Activated CD4-positive, CD25-positive, alpha-beta regulatory T cell treated with anti-CD3 and anti-CD28 coated beads, Interleukin-2, amount 50 U/mL, for 72 hours (primary cell): ENCODE measurements at places on chromosomes 6 and 20.

DNA sequence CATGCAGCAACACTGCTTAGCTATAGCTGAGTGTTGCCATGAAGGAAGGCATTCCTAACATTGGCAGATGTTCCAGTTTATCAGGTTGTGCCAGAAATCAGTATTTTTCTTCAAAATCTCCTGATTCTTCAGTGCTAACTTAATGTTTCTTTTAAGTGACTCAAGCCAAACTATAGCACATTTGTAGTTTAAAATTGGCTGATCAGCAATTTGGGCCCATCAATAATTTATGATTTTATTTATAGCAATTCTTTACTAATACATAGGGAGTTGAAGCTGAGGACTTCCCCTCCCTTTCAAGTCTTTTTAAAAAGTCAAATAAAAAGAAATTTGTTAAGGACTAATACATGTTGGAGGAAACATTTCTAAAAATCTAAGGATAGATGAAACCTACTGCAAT, 383.8 kb upstream of the KHDRBS2 start:
- no peak for DNase-seq

- DNase-seq, result peak; percentile 51
Measured at GRCh38 chr20:21808863-21809664, 103.6 kb downstream of the PAX1 start.

DNA sequence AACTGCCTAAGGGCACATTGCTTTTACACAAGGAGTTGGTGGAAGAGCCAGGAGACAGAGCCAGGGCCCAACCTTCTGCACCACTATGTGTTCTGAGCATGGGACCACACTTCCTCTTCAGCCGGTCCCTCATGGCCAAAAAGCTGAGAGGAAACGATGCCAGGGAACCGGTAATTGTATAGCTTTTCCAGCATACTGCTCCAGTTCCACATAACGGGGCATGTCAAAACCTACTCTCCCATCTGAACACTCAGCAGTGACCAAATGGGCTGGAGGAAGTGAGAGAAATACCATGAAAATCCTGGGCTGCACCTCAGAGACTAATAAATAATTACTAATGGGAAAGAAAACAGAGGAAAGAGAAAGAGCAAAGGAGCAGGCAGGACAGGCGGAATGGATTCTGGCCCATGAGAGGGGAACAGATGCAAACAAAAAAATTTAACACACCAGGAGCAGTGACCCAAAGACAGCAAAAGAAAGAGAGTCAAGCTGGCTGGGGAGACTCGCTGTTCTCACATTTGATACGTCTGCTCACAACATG, 52.0 kb upstream of the BMP2 start:
- no peak for DNase-seq

GRCh38 chr6:124110514-124110913, 306.8 kb downstream of the NKAIN2 start:
- DNase-seq, result no peak

DNA sequence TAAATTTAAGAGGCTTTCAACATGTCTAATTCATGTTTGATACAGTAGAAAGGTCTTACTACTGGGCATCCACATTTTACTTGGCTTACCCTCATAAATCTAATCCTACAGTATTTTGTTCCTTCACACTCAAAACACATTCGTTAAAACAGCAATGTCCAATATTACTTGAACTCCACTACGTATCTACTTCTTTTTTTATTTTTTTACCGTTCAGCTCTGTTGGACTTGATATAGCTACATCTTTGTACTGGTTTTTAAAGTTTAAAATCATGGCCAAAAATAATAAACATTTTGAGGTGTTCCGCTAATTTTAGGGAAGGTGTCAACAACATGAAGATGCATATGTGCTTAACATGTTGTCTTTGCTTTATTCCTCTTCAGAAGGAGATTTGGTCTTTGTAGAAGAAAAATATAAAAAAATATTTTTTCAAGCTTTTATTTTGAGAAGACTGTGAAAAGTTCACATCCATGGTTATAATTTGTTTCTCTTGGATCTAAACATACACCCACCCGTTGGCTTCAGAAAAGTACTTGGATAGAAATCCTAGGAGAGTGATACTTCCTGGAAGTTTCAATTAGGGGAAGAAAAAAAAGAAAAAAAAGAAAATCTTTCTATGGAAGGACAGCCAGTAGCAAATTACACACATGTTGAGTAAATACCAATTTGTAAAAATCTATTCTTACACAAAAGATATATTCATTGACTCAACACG, 71.5 kb downstream of the EPB41L2 start:
- DNase-seq, result no peak

DNA sequence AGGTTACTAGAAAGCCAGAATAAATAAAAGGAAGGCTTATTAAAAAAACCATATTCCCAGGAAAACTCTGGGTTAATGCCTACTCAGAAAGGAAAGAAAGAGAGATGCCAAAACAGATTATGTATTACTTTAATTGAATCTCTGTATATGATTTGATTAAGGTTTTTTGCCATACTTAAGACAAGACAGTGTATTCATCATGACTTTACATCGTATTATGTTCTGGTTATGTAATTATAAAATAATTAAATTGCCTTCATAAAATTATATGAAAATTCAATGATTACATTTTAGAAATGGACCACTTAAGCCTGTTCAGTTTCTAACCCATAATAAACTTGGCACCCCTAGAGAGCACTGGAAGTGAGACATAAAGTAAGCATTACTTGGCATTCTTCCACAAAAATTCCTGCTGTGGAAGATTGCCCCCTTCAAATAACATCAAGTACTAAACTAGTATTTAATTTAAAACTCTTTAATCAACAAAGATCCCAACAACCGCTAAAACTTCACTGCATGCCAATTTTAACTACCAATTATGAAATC, 20.8 kb upstream of the IBTK start:
- no peak for DNase-seq

- DNase-seq, result no peak
Measured at GRCh38 chr6:89575562-89575960, 63.0 kb downstream of the LYRM2 start.

GRCh38 chr6:170091639-170092579, 199.0 kb downstream of the DLL1 start:
- peak; percentile 5 for DNase-seq

DNA sequence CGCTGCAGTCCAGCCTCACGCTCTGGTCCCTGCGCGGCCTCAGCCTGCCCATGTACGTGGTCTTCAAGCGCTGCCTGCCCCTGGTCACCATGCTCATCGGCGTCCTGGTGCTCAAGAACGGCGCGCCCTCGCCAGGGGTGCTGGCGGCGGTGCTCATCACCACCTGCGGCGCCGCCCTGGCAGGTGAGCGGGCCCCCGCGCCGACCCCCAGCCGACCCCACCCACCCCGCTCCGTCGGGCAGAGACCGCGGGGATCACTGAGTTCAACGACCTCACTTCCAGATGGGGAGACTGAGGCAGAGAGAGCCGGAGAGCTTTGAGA, 545 bp downstream of the SLC35D3 start:
- DNase-seq, result no peak

GRCh38 chr20:34736106-34736735, 32.1 kb downstream of the TP53INP2 start:
- DNase-seq, result no peak

DNA sequence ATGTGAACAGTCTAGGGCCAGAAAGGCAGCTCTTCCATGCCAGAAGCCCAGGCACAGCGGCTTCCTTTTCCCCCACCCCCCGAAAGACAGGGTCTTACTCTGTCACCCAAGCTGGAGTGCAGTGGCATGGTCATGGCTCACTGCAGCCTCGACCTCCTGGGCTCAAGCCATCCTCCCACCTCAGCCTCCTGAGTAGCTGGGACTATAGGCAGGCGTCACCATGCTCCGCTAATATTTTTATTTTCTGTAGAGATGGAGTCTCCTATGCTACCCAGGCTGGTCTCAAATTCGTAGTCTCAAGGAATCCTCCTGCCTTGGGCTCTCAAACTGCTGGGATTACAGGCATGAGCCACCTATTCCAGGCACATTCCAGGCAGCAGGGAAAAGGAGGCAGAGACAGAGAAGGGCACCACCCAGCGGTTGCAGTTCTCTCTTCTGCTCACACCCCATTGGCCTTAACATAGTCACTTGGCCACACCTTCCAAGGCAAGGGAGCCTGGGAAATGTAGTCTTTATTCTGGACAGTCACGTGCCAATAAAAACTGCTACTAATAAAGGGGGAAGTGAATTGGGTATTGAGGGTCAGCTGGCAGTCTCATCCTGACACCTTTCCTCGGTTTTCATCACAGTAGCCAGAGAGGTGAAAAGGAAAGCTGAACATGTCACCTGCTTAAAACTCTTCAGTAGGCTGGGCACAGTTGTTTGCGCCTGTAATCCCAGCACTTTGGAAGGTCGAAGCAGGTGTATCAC, 205.9 kb downstream of the ZMYND8 start:
- no peak for DNase-seq

- DNase-seq, result no peak
Measured at GRCh38 chr20:23228912-23229311, 121.7 kb upstream of the NXT1 start.

- DNase-seq, result no peak
Measured at GRCh38 chr6:108877046-108877751, 29.0 kb downstream of the ARMC2 start.

DNA sequence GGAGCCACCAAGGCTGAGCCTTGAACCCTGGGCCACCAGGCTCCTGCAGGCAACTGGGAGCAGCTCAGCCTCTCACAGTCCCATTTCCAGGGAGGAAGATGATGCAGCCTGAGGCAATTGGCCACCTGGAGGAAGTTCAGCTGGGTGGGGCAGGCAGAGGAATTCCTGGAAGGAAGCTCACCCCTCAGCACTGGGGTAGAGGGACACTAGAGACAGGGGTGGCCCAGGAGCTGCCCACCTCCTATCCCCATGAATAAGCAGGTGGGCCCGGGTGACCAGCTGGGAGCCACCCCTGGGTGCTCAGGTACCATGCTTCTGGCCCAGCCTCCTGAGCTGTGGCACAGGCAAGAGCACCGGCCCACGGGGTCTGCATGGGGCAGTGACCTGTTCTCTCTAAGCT, 3.6 kb upstream of the HSPA12B start:
- no peak for DNase-seq

DNA sequence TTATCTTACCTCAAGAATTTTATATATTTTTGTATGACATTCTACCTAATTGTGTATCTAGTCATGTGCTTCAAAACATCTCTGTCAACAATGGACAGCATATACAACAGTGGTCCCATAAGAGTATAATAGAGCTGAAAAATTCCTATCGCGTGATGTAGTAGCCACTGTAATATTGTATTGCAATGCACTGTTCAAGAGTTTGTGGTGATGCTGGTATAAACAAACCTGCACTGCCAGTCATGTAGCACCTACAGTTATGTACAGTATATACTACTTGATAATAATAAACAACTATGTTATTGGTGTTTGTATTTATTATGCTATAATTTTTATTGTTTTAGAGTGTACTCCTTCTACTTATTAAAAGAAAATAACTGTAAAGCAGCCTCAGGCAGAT, 672.7 kb downstream of the CD109 start:
- DNase-seq, result no peak

DNA sequence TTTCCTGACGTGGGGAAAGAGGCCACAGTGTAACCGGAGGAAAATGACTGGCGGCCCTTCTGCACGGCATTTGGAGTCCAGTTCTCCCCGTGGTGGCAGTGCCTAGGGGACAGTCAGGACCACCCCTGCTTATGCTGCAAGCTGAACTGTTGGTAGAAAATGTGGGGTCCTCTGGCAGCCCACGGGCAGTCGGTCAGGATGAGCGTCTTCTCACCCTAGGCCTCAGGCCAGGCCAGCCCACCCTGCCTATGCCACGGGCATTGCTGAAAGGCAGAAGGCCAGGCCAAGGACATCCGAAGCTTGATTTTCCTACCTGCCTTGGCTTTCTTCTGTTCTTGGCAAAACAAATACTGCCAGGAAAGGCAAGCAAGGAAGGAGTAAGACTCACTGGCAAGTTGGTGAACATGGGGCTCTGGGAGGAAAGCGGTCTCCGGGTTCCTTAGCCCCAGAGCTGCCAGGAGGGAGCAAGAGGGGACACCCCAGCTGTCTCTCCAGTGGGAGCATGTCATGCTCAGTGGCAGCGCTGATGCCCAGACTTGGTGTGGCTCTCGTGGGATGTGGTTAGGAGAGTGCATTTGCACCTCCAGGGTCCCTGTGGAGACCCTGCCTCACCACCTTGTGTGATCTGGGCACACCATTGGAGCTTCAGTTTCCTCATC, 311.6 kb downstream of the QKI start:
- no peak for DNase-seq

DNA sequence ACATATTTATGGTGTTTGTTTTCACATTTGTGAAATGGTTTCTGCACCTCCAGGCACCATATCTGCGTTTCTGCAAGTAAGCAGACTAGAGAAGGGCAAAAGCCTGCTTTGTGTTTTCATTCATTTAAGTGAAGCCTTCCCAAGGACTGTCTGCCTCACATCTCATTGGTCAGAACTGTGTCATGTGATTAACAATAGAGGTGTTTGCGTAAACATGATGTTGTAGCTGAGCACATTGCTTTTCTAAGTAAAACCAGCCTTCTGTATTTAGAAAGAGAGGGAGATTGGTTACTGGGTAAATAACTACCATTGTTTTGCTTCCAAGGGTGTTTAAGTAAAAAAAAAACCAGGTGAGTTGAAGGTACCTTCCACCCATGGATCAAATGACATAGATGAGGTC, 39.7 kb downstream of the SH3BGRL2 start:
- DNase-seq, result no peak

DNA sequence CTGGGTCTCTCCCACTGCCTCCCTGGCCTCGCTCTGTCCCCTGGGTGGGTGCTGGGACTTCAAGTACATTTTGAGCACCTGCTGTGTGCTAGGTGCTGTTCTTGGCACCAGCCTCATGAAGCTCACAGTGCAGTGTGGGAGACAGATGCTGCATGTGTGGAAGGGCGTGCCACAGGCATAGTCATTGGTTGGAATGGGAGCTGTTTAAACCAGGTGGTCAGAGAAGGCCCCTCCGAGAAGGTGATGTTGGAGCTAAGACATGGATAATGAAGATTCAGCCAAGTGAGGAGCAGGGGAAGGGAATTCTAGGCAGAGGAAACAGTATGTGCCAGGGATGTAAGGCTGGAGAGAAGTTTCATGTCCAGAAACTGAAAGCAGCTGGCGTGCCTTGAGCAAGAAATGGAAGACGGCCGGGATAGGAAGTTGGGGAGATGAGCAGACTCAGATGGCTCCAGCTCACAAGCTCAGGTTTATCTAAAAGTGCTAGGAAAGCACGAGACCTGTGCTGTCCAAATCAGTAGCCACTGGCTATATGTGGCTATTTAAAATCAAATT, 9.9 kb downstream of the LPIN3 start:
- DNase-seq, result no peak

GRCh38 chr6:27672113-27672799, 199.4 kb upstream of the ZNF184 start:
- no peak for DNase-seq
